ENCODE measurements at places on chromosomes 1 and 21.
A peak's percentile ranks its signal among the peaks of the same experiment; 100 is the strongest.

- DNase-seq, result no peak
Measured at GRCh38 chr21:30769724-30770431, 14.7 kb upstream of the KRTAP21-1 start.

- DNase-seq, result no peak
Measured at GRCh38 chr1:96880626-96881025, 159.0 kb downstream of the PTBP2 start.

- no peak for DNase-seq
Measured at GRCh38 chr1:211920141-211920572, 89.6 kb upstream of the LPGAT1 start.

DNA sequence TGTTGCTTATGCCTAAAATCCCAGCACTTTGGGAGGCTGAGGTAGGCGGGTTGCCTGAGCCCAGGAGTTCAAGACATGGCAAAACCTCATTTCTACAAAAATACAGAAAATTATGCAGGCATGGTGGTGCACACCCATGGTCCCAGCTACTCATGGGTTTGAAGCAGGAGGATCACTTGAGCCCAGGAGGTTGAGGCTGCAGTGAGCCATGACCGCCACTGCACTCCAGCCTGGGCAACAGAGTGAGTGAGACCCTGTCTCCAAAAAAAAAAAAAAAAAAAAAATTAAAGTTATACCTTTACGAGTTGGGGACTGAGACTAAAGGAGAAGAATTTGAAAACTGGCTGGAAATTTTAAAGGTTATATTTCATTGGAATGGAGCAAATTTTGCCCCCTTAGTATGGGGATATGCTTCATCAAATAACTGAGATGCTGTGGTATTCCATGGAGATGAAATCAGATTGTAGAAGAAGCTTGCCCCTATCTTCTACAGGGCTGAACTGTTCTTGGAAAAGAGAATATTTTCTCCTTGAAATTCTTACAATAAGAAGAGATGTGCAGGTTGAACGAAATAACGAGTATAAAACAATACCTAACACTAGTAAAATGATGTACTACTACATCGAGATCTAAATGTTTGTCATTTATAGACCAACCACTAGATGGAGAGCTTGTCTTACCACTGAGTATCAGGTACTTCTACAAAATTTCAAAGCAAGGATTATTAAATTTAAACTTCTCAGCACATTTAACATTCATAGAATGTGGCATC is 34.9 kb upstream of the SCYL3 start:
- no peak for DNase-seq

GRCh38 chr1:28248273-28249012 is 10.9 kb upstream of the SESN2 start:
- peak; percentile 71 for DNase-seq

- no peak for DNase-seq
Measured at GRCh38 chr21:42343101-42343500, 7.7 kb downstream of the TFF2 start.

DNA sequence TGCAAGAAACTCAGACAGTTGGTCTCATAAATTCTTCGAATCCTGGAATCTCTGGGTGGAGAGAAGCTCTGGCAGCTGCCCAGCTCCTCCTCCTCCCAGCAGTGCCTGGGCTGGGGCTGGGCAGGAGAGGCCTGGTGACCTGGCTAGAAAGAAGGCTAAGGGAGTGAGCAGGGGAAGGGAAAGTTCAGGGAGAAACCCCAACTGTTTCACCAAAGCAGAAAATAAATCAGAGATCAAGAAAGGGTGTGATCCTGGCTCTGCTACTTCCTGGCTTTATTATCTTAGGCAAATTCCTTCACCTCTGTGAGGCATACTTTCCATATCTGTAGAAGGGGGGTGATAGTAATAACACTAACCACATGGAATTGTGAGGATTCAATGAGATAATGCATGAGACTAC is 8.8 kb upstream of the COL16A1 start:
- DNase-seq, result no peak

- DNase-seq, result no peak
Measured at GRCh38 chr1:182080955-182081582, 19.6 kb upstream of the ZNF648 start.

- no peak for DNase-seq
Measured at GRCh38 chr1:186967656-186968394, 139.1 kb downstream of the PLA2G4A start.

DNA sequence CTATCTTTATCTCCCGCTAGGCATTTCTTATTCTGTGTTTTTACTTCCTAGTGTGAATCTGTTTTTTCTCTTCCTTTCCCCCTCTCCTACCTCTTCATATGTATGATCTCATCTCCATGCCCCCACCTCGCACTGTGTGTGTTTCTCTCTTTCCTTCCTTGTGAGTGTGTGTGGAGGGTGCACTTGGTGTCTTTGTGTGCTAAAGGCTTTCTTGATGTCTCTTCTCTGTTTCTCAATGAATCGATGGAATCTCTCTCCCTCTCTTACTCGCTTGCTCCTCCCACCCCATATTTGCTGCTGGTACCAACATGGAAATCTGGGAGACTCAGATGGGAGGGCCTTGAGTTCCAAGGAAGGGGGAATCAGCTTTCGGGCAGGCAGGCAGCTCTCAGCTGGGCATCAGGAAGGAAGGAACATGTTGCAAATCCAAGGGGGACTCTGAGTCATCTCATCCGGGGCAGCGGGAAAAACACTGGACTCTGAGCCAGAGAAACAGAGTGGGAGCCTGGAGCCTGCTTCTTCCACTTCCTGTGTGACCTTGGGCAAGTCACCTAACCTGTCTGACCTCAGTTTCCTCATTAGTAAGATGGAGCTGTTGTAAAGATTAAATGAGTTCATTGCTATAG is 147.5 kb downstream of the PTPRU start:
- DNase-seq, result no peak

DNA sequence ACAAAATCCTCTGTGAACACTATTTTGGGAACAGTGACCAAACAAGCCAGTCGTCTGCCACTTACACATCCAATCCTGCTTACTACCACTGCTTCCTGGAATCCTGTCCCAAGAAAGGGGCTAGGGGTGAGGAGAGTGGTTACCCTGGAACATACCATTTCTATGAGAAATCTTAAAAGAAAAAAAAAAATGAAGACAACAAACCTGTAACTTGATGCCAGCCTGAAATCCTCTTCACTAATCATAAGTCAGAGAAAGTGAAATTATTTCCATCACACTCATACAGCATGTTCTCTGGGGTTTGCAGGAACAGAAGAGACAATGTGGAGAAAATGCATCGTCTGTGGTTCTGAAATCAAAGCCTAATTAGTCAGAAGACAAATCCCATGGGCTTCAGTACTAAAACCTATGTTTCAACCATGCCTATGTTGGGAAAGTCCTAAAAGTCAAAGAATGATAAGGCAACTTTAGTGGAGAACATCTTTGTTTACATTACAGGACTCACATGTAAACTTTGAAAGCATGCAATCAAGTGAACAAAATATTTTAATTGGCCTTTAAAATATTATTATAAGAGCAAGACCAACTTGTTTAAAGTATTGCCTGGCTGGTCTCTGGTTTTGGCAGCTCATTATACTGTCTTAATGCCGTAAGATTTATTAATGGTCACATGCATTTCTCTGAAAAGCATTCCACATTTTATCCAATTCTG is 220.7 kb downstream of the LTN1 start:
- DNase-seq, result no peak

DNA sequence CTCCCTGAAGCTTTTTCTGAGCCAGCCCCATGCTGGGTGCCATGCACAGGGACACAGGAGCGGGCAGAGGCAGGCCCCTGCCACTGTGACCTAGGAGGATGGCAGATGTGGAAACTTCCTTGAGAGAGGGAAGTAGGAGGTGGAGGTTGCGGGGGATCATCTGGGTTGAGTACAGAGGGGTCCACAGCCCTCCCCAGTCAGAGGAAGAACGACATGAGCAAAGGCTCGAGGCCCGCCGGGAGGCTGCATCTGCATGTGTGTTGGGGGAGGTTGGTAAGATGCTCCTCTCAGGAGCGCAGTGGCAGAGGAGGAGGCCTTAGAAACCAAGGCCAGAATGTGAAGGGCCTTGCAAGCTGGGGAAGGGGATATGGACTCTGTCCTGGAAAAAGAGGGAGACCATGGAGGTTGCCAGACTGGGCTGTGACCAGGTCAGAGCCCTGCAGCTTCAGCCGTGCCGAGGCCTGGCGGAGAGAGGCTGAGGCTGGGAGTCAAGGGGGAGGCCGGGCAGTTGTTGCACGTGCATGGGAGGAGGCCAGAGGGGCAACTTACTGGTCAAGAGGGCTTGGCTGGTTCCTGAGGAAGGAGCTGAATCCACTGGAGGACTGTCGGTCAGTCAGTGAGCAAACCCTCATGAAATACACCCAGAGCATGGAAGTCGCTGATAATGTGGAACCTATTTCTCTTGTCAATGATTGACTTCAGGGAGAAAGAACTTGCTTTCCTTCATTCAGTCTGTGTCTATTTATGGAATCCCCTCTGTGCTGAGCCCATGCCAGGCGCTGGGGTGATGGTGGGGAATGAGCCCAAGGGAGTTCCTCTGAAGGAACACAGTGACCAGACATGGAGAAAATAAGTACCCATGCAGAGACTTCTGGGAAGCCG is 31.7 kb downstream of the A3GALT2 start:
- DNase-seq, result no peak

DNA sequence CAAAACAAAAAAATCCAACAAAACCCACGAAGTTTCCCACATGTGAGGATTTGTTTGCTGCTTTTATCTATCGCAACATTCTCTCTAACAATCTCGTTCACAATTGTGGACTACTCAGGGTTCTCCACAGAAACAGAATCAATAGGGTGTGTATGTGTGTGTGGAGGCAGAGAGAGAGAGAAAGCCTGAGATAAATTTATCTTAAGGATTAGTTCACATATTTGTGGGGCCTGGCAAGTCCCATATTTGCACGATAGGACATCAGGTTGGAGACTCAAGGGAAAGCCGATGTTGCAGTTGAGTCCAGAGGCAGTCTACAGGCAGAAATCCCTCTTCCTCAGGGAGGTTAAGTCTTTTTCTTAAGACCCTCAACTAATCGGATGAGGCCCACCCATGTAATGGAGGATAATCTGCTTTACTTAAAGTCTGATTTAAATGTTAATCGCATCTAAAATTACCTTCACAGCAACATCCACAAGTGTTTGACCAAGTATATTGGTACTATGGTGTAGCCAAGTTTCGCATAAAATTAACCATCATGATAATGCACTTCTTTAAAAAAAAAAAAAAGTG is 31.7 kb downstream of the ADAMTS1 start:
- no peak for DNase-seq

DNA sequence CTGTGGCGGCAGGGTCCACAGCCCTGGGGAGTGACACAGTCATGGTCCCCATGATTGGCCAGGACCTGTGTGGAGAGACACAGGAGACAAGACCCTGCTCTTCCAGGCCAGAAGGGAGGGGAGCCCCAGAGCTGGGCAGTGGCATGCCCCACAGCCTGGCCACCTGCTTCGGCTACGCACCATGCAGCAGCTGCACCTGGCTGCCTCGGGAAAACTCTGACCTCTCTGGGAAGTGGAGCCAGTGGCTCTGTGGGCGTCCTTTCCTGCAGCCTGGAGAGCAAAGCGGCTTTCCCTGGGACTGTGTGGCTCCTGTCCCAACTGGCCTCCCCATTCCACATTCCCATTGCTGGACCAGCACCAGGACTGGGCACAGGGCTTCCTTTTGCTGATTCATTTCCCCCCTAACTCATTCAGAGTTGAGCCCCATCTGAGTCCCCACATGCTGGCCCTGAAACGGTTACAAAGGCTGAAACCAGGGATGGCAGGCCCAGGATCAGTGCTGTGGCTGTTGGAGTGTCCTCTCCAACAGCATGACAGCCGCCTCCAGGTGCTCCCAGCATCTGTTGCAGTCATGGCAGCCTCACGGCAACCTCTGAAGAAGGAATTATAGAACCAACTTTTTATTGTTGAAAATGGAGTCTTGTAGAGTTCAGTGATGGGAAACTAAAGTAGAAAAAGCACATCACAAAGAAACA is 15.0 kb downstream of the OXCT2 start:
- no peak for DNase-seq

- DNase-seq, result no peak
Measured at GRCh38 chr1:225476538-225476988, 48.7 kb upstream of the LBR start.

- no peak for DNase-seq
Measured at GRCh38 chr1:39086865-39087409, 60.8 kb downstream of the NDUFS5 start.

DNA sequence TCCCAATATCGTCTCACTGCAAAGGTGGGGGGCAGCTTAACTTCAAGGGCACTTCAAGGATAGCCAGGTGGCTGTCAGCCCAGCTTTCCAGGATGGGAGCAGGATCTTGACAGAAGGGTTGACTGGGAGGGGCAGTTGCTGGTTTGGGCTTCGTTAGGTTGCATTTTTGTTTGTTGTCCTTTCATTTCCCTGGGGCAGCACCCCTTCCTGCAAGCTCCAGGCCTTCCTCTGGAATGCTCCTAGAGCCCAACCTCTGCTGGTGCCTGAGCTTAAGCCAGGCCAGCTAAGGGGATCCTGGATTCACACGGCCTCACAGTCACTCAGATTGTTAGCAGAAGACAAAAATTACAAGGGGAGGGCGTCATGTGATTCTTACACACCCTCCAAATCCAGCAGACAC is 4.1 kb upstream of the OLIG2 start:
- DNase-seq, result no peak

DNA sequence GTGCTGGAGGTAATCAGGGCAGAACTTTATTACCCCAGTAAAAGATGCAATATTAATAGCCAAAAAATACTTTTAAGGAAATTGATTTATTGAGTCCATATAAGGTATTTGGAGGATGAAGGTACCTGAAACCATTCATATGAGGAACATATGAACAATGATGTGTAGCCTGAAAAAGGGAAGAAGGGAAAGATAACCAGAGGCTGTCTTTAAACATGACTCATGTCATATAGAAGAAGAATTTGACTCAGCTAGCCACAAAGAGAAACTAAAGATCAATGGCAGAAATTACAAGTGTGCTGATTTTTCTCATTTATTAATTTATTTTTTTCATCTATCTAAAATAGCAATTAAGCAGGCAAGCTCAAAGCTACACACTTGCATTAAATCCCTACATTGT is 136.2 kb upstream of the DUSP10 start:
- DNase-seq, result no peak

DNA sequence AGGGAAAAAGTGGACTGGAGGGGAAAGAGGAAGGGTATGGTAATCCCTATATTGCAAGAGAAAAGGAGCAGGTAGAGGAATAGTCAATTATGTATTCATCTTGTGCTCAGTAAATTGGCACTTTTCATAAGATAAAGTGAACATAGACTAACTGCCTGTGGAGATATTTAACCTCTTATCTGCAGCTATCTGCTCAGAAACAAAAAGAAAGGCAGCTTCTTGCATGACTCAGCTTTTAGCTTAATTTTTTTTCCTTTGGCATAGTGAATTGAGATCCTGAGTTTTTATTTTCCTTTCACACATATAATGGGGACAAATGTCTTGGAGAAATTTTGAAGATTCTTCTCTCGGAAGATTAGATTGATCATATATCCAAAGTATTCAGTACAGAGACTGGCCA is 127.6 kb upstream of the F3 start:
- no peak for DNase-seq

DNA sequence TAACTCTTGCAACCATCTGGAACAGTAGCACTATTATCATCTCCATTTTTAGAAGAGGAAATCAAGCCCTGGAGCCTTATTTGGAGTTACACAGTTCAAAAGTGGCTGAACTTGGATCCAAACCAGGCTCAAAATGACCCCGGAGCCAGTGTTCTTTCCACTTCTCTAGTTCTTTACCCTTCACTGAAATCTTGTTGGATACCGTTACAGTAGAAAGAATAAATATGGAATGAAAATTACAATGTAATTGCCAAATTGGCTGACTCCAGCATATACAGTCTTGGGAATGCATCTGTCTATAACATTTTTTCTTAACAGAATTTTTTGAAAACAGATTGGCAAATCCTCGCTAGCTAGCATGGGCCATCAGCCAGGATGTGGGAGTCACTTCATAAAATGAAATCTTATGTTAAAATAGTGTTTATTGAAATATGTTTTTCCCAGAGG is 261.4 kb downstream of the CTH start:
- no peak for DNase-seq

Data from stimulated activated CD4-positive, alpha-beta T cell treated with anti-CD3 and anti-CD28 coated beads, Interleukin-1b, Interleukin-23, amount 100 ng/mL, for 1 hour (primary cell).